Colonic mucosa (tissue), 4 donors: ENCODE measurements at places on chromosomes 16 and 17. TPM values are rescaled to one million over a fixed set of nuclear protein-coding genes. Genes with fewer than 3 reads are reported as not detected.
A peak's percentile ranks its signal among the peaks of the same experiment; 100 is the strongest.

GRCh38 chr16:54540525-54541180 lies 254.1 kb upstream of the IRX3 start:
- no peak overlapping the region for H3K27ac ChIP-seq
- H3K27me3 ChIP-seq: no peaks in the 10 kb centered on the region
- H3K4me1 ChIP-seq: no peaks in the 10 kb centered on the region
- no peak overlapping the region for H3K4me3 ChIP-seq
- H3K36me3 ChIP-seq: no peaks in the 10 kb centered on the region

DNA sequence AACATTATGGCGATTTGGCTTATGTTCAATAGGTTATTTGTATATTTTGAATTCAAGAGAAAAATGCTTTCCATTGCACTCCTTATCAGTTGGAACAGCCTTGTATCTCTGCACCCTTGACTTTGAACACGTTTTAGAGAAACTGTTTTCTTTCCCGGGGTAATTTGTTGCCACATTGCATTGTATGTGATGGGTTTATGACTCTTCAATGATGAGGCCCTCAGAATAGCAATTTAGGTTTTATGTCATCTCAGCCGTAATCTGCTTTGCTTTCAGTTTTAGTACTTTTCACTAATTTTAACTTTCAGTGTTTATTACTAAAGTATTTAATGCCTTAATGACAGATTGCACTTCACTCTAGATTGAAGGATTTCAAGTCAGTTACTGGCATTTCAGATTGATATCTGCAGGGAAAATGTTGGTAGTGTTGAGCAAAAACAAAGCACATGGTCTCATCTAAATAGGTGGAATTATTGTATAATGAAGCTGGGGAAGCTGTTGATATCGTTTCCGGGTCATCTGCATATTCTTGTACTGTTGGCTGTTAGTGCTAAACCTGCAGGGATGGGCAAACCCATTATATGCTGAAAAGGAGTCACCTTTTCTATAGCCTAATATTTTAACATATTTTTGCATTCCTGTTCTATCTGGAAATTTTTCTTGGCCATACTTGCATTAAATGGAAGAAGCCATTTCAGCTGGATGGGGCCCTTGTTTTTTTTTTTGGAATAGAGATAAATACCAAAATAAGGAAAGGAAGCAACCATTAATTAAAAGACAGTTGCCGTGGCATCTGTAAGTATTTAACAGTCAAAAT lies 2.0 kb downstream of the LUC7L3 start:
- H3K36me3 ChIP-seq: no peaks in the 10 kb centered on the region
- peak overlapping the region; percentile 99 for H3K27ac ChIP-seq
- peak overlapping the region; percentile 95 for H3K4me3 ChIP-seq
- H3K4me1 ChIP-seq: peaks cover 24% of the 10 kb centered on the region
- H3K27me3 ChIP-seq: no peaks in the 10 kb centered on the region

GRCh38 chr17:1055751-1056645 lies 59.1 kb downstream of the TIMM22 start:
- no peak overlapping the region for H3K27ac ChIP-seq
- H3K4me3 ChIP-seq: no peak overlapping the region
- DNase-seq: peak; percentile 56
- H3K4me1 ChIP-seq: no peaks in the 10 kb centered on the region
- H3K36me3 ChIP-seq: peaks cover 7% of the 10 kb centered on the region

GRCh38 chr16:3074860-3075522 lies 9.6 kb downstream of the IL32 start:
- H3K27me3 ChIP-seq: no peaks in the 10 kb centered on the region
- H3K27ac ChIP-seq: peak overlapping the region; percentile 40
- H3K4me3 ChIP-seq: no peak overlapping the region
- no peaks in the 10 kb centered on the region for H3K36me3 ChIP-seq
- H3K4me1 ChIP-seq: no peaks in the 10 kb centered on the region

MAP2K6 gene
- 83.3 TPM for total RNA-seq

GRCh38 chr16:84223456-84223855 lies 16.4 kb downstream of the KCNG4 start:
- no peak for DNase-seq
- H3K36me3 ChIP-seq: no peaks in the 10 kb centered on the region
- no peaks in the 10 kb centered on the region for H3K4me1 ChIP-seq
- no peak overlapping the region for H3K4me3 ChIP-seq
- H3K27me3 ChIP-seq: no peaks in the 10 kb centered on the region
- H3K27ac ChIP-seq: no peak overlapping the region

GRCh38 chr16:4767872-4768548 lies 1.0 kb upstream of the ZNF500 start:
- peak; percentile 38 for DNase-seq
- H3K4me1 ChIP-seq: peaks cover 15% of the 10 kb centered on the region
- H3K36me3 ChIP-seq: no peaks in the 10 kb centered on the region
- peak overlapping the region; percentile 90 for H3K27ac ChIP-seq

GRCh38 chr16:12661656-12662172 lies 142.0 kb downstream of the CPPED1 start:
- H3K27ac ChIP-seq: no peak overlapping the region
- DNase-seq: peak; percentile 22
- no peaks in the 10 kb centered on the region for H3K27me3 ChIP-seq
- no peaks in the 10 kb centered on the region for H3K36me3 ChIP-seq

- no peak for DNase-seq
- H3K27me3 ChIP-seq: no peaks in the 10 kb centered on the region
- H3K4me1 ChIP-seq: no peaks in the 10 kb centered on the region
- no peak overlapping the region for H3K4me3 ChIP-seq
Observed at GRCh38 chr16:69087161-69087581, 18.3 kb upstream of the HAS3 start.

GRCh38 chr16:58348986-58349385 lies 43.3 kb upstream of the GINS3 start:
- no peak overlapping the region for H3K27ac ChIP-seq
- H3K4me1 ChIP-seq: no peaks in the 10 kb centered on the region
- no peak for DNase-seq
- H3K27me3 ChIP-seq: no peaks in the 10 kb centered on the region

DNA sequence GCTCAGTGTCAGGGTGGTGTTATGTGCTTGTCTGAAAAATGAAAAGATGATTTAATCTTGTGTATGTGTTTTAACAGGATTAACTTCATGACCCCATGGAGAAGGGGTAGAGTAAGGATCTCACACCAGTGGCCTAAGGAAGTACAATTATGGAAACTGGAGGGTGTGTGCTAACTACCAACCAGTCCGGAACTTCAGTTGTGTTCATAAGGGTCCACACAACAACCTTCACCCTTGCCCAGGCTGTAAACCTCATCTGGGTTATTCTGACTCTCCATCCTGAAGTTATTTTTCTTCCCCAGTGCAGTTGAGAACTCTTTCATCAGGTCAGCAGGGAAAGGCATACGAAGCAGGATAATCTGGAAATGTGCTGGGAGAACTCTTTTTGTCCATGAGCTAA lies 158.9 kb downstream of the MAP2K6 start:
- H3K27ac ChIP-seq: no peak overlapping the region
- no peaks in the 10 kb centered on the region for H3K4me1 ChIP-seq
- H3K4me3 ChIP-seq: no peak overlapping the region
- DNase-seq: no peak
- H3K36me3 ChIP-seq: no peaks in the 10 kb centered on the region
- no peaks in the 10 kb centered on the region for H3K27me3 ChIP-seq

DNA sequence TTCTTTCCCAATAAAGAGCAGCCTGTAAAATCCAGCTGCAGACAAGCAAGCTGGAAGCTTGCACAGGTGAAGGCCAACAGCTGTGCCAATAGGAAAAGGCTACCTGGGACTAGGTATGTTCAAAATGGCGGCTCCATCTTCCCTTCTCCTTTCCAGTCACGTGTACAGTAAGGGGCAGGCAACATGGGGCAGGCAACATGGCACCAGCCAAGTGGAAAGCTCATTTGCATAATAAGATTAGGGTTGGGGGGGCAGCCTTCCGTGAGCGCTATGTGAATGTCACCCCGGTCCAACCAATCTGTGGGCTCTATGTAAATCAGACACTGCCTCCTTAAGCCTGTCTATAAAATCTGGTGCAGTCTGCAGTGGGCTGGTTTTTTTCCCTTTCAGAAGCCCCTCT lies 31.3 kb downstream of the TVP23A start:
- no peaks in the 10 kb centered on the region for H3K36me3 ChIP-seq
- no peak overlapping the region for H3K4me3 ChIP-seq
- H3K27ac ChIP-seq: no peak overlapping the region
- H3K4me1 ChIP-seq: no peaks in the 10 kb centered on the region
- DNase-seq: no peak

GINS3 gene
- 2.5 TPM for total RNA-seq

OTOP2 gene
- 18.4 TPM for total RNA-seq

RHBDL1 gene
- 4.0 TPM for total RNA-seq

DNA sequence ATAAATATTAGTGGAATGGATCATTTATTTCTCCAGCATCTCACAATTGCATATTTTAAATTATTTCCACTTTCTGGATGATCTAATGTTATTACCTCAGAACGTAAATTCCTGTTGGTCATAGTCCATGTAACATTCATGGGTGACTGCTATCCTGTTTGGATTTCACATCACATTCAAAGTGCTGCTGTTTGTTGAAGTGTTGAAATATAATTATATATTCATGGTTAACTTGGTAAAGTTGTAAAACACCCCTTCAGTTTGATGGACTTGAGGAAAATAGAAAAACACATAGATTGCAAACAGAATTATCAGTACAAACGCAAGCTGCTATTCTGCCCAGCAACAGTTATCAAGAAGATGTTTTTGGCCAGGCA lies 59.6 kb downstream of the TANGO6 start:
- no peaks in the 10 kb centered on the region for H3K36me3 ChIP-seq
- H3K27me3 ChIP-seq: no peaks in the 10 kb centered on the region
- H3K27ac ChIP-seq: no peak overlapping the region
- H3K4me1 ChIP-seq: no peaks in the 10 kb centered on the region
- no peak overlapping the region for H3K4me3 ChIP-seq

- H3K36me3 ChIP-seq: no peaks in the 10 kb centered on the region
- peak within 1 kb of the TSS; percentile 91 for H3K27ac ChIP-seq
- H3K27me3 ChIP-seq: no peaks in the 10 kb centered on the region
- peak within 1 kb of the TSS; percentile 60 for H3K4me3 ChIP-seq
Observed at GRCh38 chr17:47188876-47189731, at the start of gene CDC27. TSS of gene CDC27 (minus strand) at chr17:47189295. CDS start at chr17:47189172, 123 bp downstream.

- H3K27ac ChIP-seq: no peak overlapping the region
- no peaks in the 10 kb centered on the region for H3K27me3 ChIP-seq
- peaks cover 19% of the 10 kb centered on the region for H3K4me1 ChIP-seq
- DNase-seq: no peak
- H3K4me3 ChIP-seq: no peak overlapping the region
Observed at GRCh38 chr17:40020146-40020545, 4.9 kb downstream of the CSF3 start.

DNA sequence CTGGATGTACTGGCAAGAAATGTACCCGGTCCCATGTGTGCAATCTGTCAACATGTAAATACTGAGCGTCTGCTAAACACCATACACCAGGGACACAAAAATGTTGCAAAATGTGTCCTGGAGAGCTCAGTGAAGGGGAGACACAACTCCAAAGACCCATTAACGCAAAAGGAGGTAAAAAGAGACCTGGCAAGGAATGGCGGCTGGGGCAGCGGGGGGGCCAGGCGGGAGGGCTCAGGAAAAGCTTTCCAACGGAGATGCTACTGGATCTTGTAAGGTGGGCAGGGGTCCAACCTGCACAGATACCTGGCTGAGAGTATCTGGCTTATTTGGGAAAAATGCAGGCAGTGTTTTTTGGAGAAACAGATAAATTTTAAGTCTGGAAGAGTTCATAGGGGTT lies 40.7 kb downstream of the ADCY9 start:
- no peaks in the 10 kb centered on the region for H3K4me1 ChIP-seq
- H3K36me3 ChIP-seq: no peaks in the 10 kb centered on the region
- H3K27ac ChIP-seq: no peak overlapping the region
- H3K27me3 ChIP-seq: no peaks in the 10 kb centered on the region
- DNase-seq: no peak
- no peak overlapping the region for H3K4me3 ChIP-seq

DNA sequence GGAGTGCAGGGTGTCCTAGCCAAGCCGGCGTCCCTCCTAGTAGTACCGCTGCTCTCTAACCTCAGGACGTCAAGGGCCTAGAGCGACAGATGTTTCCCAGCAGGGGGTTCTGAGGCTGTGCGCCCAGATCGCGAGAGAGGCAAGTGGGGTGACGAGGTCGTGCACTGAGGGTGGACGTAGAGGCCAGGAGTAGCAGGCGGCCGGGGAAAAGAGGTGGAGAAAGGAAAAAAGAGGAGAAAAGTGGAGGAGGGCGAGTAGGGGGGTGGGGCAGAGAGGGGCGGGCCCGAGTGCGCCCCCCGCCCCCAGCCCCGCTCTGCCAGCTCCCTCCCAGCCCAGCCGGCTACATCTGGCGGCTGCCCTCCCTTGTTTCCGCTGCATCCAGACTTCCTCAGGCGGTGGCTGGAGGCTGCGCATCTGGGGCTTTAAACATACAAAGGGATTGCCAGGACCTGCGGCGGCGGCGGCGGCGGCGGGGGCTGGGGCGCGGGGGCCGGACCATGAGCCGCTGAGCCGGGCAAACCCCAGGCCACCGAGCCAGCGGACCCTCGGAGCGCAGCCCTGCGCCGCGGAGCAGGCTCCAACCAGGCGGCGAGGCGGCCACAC lies at the start of gene MMP2:
MMP2 (plus strand) TSS at position 372 of the 603 bp plus-strand sequence. CDS start 282 bp downstream, outside the sequence.
- peak within 1 kb of the TSS; percentile 63 for H3K27ac ChIP-seq
- peak within 1 kb of the TSS; percentile 27 for H3K4me3 ChIP-seq
- peak; percentile 39 for DNase-seq
- peaks cover 11% of the 10 kb centered on the region for H3K27me3 ChIP-seq
- H3K36me3 ChIP-seq: no peaks in the 10 kb centered on the region

DNA sequence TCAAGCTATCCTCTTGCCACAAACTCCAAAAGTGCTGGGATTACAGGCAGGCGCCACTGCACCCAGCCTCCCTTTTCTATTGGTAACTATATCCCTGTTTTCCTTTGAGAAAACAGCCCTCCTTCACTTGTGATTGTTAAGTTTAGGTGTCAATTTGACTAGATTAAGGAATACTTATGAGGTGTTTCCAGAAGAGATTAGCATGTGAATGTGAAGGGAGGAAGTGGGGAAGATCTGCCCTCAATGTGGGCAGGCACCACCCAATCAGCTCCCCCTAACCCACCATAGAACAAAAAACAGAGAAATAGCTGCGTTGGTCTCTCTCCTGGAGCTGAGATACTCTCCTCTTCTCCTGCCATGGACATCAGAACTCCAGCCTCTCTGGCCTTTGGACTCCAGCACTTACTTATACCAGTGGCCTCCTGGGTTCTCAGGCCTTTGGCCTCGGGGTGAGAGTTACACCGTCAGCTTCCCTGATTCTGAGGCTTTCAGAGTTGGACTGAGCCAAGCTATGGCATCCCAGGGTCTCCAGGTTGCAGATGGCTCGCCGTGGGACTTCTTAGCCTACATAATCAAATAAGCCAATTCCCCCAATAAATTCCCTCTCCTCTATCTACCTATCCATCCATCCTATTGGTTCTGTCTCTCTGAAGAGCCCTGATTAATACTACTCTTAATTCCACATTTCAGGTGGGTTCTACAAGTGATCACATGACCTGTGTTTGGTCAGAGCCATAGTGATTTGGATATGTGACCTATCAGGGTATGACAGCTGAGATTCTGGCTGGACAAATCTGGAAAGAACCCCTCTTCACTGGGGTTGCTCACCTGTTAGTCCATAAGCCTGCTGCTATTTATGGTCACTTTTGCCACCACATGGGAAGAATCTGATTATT lies 12.0 kb upstream of the STAT3 start:
- H3K27ac ChIP-seq: no peak overlapping the region
- no peak for DNase-seq
- H3K36me3 ChIP-seq: no peaks in the 10 kb centered on the region
- H3K27me3 ChIP-seq: no peaks in the 10 kb centered on the region
- no peak overlapping the region for H3K4me3 ChIP-seq
